ENCODE measurements at places on chromosomes 2 and 18.

DNA sequence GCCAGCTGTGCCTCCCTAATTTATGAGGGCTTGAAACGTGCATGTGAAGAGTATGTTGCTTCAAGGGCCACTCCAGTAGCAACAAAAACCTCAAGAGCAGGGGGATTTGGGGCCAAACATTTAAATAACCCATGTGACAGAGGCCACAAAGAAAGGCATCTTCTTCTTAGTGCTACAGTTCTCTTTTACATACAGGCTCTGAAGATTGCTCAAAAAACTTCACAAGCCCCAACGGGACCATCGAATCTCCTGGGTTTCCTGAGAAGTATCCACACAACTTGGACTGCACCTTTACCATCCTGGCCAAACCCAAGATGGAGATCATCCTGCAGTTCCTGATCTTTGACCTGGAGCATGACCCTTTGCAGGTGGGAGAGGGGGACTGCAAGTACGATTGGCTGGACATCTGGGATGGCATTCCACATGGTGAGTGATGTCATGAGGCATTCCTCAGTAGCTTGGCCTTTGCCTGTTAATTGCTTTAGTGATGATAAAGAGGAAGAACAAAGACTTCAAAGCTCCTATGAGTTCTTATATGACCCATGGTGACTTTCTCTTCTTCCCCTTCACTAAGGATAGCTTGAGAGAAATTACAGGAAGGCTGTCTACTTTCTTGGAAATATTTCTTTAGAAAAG is 40.1 kb downstream of the NRP2 start:
- no peak for DNase-seq

- DNase-seq, result no peak
Observed at GRCh38 chr2:13698847-13699246, 933.7 kb upstream of the LRATD1 start.

DNA sequence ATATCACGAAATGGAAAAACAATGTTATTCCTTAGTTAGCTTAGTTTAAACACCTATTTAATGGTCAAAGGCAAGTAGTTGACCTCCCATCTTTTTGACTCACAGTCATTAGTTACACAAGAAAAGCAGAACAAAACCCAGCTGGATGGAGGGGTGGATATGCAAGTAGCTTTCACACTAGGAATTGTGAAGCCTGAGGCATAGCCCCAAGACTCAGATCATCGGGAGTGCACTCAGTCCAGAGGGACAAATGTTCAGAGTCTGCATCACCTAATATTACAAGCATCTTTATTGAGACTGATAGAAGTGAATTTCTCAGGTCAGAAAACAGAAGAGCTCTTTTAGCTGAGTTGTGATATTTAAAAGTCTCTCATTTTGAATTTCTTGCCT is 15.5 kb upstream of the CPS1 start:
- DNase-seq, result no peak

DNA sequence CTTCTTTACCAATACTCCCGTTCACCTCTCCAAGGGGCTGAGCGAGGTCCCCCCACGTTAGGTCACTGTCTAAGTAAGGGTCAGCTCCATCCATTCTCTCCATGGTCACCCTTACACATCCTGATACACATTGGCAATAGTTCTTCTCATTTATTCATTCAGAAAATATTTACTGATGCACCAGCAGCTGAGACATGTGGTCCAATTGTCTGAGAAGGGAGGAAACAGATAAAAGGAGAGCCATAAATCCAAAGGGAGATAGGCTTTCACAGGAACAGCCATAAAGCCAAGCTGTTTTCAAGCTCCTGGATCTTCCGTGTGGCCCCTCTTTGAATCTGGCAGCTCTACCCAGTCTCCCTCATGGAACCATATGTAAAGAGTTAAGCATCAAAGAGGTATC is 121.2 kb downstream of the TXNL1 start:
- DNase-seq, result no peak

GRCh38 chr2:13114391-13114790 is 397.7 kb downstream of the TRIB2 start:
- no peak for DNase-seq

GRCh38 chr2:101909760-101910159 is 82.0 kb upstream of the IL1R2 start:
- no peak for DNase-seq

GRCh38 chr2:233410196-233410760 is 56.0 kb downstream of the DGKD start:
- no peak for DNase-seq

DNA sequence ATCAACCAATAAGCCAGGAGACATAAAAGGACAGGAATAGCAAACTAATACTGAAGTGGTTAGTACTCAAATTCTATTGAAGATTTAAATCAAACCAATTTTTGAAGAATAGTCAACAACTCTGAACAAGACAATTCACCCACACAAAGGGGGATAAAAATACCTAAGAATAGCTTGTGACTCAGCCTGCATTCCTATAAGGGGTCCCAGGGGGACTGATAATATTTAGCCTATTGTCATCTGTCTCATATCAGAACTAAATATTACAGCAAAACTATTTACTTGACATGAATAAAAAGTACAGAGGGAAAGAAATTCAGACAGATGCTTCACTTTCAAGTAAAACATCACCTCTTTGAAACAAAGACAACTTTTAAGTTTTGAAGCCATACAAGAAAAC is 7.7 kb downstream of the ITSN2 start:
- DNase-seq, result no peak

DNA sequence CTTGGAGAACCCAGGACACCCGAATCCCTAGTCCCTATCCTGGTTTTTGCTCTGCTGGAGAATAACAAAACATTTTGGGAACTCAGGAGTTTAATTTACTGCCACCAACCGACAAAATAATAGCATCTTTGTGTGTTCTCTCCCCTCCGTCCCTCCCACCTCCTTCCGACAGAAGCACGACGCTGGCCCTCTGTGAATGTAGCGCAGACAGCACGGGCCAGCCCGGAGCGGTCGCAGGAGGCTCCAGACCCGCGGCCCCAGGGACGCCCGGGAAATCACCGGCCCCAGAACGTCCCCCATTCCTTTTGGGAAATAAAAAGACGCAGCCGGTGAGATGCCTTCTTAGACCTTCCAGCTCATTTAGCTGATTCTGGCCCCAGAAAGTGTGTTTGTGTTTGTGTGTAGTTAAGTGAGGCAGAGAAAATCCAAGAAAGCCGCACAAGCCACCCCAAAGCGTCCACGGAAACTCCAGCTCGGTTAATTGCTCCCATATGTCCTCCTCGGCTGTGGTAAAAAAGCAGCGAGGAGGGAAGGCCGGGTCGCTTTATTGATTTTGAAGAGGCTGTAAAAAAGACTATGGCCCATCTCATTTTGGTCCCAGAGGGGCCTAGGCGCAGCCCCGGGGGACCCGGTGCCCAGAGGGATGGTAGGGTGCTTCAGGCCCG is 577 bp upstream of the TANC1 start:
- DNase-seq, result no peak

DNA sequence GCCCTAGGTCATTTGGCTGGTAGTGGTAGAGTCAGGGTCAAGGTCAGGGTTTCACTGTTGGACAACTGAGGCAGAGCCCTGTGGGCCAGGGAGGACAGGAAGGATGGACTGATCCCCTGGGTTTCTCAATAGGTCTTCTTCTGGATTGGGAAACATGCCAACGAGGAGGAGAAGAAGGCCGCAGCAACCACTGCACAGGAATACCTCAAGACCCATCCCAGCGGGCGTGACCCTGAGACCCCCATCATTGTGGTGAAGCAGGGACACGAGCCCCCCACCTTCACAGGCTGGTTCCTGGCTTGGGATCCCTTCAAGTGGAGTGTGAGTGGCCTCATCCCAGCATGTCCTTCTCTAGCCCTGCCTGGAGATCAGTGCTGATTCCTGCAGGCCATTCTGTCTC is 18.1 kb downstream of the VIL1 start:
- DNase-seq, result no peak

DNA sequence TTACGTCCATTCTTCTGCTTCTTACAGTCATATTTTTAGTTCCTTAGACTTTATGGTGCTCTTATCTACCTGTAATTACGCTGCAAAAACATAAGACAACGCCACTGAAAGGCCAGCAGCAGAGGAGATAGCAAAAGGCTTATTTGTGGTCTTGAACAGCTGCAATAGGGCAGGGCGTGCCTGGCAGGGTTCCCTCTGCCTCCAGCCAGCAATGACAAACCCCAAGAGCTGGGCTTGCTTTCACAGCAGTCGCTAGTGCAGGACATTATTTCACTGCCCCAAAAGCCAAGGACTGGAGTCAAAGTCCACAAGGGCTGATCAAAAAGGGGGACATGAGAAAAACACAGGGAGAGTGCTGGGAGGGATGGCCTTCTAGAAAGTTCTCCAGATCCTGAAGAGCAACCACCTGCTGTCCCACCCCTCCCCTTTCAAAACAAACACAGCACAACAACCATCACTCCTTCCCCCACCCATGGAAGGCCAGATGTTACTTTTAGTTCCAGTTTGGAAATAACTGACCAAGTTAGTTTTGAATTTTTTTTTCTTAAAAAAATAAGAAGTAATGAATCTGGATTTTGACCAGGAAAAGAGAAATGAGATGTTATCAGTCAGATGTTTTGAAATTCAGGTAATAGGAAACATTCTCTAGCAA is 127.8 kb downstream of the RBMS1 start:
- no peak for DNase-seq

- no peak for DNase-seq
Observed at GRCh38 chr2:64212801-64213321, 68.6 kb upstream of the PELI1 start.

GRCh38 chr2:145339646-145340045 is 819.7 kb upstream of the ZEB2 start:
- DNase-seq, result no peak

- no peak for DNase-seq
Observed at GRCh38 chr2:196225213-196225612, 53.8 kb upstream of the STK17B start.

GRCh38 chr2:114066186-114066747 is 176.4 kb downstream of the ACTR3 start:
- no peak for DNase-seq

DNA sequence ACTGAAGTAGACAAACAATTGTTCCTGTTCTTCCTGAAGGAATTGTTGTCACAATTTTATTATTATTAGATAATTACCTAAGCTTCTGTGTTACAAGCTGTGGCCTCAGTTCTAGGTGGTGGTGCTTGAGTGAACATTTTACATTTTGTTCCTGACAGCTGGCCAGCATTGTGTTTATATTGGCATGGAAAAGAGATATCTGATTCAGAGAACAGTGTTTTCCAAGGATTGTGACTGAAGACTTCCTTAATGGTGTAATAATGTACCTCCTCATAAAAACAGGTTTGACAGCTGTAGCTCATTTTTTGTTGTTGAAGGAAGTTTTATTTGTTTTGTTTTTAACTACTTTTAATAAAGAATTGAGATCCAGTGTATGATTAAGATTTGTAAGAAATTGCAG is 95.2 kb downstream of the EPB41L5 start:
- DNase-seq, result no peak

- DNase-seq, result no peak
Observed at GRCh38 chr2:124335058-124335457, 310.0 kb downstream of the CNTNAP5 start.

GRCh38 chr18:61085761-61086160 is 247.5 kb upstream of the CDH20 start:
- DNase-seq, result no peak

DNA sequence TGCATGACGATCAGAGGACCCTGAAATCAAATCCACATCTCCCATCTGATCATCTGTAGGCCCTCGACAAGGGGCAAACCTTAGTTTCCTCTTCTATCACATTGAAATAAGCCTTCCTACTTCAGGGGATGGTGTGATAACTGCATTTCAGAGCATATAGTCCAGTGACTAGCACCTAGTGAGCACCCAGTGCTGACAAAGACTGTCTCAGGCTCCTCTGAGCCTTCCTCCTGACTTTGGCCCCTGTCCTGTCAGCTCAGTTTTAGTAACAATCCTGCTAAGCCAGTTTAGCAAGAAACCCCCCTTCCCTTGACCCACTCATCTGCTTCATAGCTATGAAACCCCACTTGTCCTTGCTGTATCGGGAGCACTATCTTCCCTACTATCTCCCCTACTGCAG is 304.0 kb downstream of the ALK start:
- no peak for DNase-seq

DNA sequence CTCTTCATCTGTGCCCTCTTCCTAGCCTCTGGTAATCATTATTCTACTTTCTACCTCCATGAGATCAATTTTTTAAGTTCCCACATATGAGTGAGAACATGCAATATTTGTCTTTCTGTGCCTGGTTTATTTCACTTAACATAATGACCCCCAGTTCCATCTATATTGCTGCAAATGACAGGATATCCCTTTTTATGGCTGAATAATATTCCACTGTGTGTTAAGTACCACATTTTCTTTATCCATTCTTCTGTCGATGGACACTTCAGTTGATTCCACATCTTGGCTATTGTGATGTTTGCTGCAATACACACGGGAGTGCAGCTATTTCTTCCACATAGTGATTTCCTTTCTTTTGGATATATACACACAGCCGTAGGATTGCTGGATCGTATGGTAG is 43.9 kb upstream of the CNOT11 start:
- DNase-seq, result no peak

- DNase-seq, result no peak
Observed at GRCh38 chr2:239779584-239779983, 245.6 kb downstream of the NDUFA10 start.

DNA sequence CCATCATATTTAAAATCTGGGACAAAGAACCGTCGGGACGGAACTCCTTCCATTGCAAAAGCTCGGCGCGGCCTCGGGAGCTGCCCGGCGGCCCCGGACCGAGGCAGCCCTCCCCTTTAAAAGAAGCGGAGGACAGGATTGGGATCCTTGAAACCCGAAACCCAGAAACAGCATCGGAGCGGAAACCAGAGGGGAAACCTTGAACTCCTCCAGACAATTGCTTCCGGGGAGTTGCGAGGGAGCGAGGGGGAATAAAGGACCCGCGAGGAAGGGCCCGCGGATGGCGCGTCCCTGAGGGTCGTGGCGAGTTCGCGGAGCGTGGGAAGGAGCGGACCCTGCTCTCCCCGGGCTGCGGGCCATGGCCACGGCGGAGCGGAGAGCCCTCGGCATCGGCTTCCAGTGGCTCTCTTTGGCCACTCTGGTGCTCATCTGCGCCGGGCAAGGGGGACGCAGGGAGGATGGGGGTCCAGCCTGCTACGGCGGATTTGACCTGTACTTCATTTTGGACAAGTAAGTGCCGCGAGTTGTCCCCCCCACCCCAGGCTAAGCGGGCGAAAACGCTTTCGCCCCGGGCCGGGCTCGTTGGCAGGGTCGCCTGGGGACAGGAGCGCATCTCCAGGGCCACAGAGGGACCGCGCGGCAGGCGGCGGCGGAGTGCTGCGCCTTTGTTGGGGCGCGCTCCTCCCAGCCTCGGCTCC is at the start of gene ANTXR1:
Gene ANTXR1 (plus strand): TSS at position 38 of the 698 bp plus-strand sequence. CDS start 321 bp downstream, at position 359.
- DNase-seq, result no peak

- no peak for DNase-seq
Observed at GRCh38 chr2:165905269-165905668, 48.3 kb downstream of the TTC21B start.

- no peak for DNase-seq
Observed at GRCh38 chr2:205321231-205321630, 361.1 kb upstream of the NRP2 start.

GRCh38 chr2:144943986-144944385 is 424.1 kb upstream of the ZEB2 start:
- DNase-seq, result no peak

- DNase-seq, result no peak
Observed at GRCh38 chr18:63421514-63421913, 762 bp downstream of the VPS4B start.

- no peak for DNase-seq
Observed at GRCh38 chr2:64998658-64999061, 9.5 kb downstream of the SLC1A4 start.

- DNase-seq, result no peak
Observed at GRCh38 chr2:122481244-122481622, 725.8 kb downstream of the TSN start.
